Activated CD4-positive, alpha-beta T cell treated with anti-CD3 and anti-CD28 coated beads for 36 hours (primary cell): ENCODE measurements at places on chromosomes 7 and 10. TPM values are rescaled to one million over a fixed set of nuclear protein-coding genes. Genes with fewer than 3 reads are reported as not detected.

DNA sequence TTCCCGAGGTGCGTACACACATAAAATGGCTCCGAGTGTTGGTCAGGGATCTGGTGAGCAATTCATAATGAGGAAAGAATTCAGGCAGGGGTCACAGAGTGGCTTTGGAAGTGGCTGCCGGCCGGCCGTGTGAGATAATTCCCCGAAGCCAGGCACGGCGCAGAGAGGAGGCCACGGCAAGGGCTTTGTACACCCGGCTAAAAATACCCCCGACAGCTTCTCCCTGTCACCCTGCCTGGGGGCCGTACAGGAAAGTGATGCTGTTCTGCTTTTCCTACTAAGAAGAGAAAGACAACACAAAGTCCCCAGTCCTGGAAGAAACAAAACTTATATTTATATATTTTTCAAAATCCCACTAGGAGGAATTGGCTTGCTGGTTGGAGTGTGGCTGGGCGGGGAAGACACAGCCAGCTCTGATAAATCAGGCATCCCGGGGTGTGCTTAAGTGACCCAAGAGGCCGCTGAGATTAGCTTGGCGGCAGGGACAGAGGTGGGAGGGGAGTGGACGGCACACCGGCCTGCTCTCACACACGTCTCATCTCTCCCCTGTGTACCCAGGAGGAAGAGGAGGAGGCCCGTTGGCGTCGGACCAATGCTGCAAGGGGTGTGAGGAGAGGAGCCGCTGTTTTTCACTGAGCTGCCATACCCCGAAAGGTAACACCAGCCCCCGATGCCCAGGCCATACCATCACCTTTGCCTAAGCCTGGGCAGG is 70.5 kb downstream of the ZMIZ1 start:
- no peak for DNase-seq

DNA sequence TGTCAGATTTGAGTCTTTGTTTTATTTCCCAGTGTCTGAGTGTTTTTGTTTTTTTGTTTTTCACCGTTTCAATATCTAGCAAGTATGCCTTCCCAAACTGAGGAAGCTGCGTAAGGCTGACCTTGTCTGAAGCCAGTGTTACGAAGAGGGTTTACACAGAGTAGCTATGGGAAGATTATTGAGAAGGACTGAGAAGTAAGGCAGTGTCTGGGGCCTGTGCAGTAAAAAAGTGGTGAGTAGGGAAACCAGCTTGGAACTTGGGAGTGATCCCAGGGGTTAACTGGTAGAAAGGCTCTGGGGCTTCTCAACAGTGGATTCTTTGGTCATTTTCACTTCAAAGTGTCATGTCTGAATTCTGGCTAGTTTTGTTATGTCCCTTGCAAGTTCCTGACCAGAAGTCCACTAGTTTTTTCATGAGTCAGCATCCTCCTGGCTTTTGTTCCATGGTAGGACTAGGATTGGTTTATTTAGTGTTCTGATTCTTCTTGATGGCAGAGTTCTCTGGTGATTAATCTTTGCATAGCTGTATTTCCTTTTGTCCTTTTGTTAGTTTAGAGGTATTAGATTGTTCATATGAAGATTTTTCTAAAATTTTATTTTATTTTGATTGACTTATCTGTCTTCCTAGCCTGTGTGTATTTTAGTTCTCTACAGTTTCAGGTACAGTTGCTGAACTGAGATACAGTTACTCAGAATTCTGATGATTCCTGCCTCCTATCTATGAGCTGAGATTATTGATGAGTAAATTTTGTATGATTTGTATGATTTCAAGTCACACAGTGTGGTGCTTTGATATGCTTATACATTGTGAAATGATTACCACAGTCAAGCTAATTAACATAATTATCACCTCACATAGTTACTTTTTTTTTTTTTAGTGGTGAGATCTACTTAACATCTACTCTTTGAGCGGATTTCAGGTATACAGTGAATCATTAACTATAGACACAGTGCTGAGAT is 19.0 kb downstream of the GARS1 start:
- DNase-seq = no peak

DNA sequence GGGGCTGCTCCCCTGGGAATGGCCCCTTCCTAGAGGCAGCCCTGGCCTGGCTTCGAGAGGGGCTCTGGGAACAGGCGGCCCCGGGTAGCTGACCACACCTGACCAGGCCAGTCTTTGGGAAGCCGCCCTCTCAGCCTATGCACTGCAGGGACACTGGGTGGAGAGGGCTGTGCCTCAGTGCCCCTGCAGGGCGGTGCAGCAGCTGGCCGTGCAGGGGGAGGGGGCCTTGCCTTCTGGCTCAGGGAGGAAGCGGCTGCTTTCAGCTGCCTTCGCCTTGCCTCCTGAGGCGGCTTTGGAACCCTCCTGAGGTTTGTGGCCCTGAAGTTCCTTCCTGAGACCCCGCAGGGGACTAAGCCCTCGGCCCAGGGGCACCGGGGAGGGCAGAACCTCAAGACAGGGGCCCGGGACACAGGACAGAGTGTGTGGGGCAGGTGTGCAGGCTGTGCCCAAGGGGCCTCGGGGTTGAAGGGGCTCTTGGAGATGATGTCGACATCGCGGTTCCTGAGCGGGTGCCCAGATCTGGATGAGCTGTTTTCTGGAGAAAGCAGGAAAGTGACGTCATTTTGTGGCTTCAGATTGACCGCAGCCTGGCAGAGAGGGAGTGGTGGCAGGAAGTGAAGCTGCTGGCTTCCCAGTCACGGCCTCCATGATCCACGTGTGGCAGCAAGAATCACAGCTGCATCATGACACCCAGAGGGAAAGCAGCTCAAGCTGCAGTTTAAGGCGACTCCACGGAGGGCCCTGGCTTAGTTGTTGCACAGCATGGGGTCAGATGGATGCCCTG is 17.7 kb downstream of the ADAM8 start:
- DNase-seq = peak; percentile 97

Gene DNAAF5
- total RNA-seq = 37.2 TPM

Gene KAT6B
- 20.0 TPM for total RNA-seq

GRCh38 chr10:13485623-13486022 is 43.2 kb downstream of the BEND7 start:
- DNase-seq = no peak

Gene TAS2R3
- 0.69 TPM for total RNA-seq

DNA sequence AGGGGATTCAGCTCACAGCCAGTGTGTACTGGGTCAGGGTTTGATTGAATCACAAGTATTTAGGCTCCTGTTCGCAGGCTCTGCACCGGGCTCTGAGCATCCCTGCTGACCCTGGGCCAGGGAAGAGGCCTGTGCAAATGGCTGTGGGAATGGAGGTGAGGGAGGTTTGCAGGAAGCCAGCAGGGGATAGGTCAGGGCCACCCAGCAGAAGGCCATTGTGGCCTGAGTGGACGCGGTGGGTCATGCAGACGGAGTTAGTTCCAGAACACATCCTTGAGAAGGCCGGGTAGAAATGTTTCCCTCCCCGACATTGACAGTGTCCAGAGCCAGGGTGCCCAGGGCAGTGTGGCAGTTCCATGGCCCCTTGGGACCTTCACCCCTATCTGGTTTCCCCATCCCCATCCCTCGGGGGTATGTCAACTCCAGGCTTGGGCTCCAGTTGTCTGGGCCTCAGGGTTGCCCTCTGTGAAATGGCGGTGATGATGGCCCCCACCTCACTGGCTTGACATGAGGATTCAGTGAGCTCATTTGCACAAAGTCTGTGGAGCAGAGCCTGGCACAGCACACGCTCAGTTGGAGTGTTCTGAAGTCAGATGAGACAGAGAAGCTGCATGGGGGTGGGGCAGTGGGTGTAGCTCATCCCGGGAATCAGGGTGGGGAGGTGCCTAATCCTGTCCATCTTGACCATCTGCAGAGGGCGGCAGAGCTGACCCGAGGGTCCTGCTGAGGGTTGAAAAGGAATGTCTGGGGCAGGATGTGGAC is 107.6 kb downstream of the ADCY1 start:
- no peak for DNase-seq

DNA sequence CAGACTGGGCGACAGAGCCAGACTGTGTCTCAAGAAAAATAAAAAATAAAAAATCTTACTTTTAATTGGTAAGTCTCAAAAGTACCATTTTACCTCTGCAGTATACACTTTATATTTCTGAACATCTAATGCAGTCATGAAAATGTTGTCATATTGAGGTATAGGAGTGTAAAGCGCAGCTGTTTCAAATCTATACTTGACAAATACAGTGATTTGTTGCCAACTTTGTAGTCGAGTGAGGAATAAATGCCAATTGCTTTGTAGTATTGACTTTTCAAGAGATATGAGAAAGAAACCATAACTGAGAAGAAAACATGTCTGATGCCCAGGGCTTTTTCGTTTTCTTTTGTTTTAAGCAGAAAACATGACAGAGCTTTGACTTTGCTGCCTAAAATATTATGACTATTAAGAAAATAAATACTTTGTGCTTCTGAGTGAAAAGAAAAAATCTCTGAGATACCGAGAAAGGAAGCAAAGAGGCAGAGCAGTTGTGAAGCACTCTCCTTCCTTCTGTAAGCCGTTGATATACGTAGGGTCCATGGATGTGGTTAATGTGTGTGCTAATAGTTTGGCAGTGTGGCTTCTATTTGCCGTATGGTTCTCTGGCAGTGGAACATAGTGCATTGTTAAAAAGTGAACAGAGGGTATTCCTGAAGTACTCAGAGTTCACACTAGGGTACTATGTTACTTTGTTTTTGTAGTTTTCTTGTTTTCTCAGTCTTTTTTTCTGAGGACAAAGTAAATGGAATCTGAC is 38.2 kb downstream of the AVL9 start:
- DNase-seq = no peak

GRCh38 chr10:79459243-79459642 is 13.8 kb upstream of the ZCCHC24 start:
- no peak for DNase-seq

GRCh38 chr10:70418229-70418628 is 14.3 kb downstream of the EIF4EBP2 start:
- DNase-seq = peak; percentile 32

GRCh38 chr7:156220701-156221100 is 408.4 kb upstream of the SHH start:
- no peak for DNase-seq

Gene ANKRD26
- total RNA-seq = 13.2 TPM
